ENCODE measurements at places on chromosomes 13 and 19.
A peak's percentile ranks its signal among the peaks of the same experiment; 100 is the strongest.

- DNase-seq = no peak
These were observed 6.2 kb downstream of the SYT5 start for GRCh38 chr19:55173714-55174409.

DNA sequence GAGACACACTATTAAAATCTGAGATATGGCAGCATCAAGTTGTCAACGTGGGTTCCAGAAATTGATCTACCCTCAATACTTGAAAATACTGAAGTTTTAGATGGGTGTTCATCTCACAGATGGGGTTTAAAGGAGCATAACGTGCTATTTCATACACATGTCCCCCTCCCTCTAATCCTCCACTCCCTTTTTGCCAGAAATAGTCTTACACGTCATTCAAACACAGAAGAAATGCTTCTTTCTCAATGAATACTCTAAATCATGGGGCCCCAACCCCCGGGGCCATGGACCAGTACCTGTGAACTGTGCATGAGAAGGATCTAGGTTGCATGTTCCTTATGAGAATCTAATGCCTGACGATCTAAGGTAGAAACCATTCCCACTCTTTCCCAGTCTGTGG, 19.6 kb downstream of the KLF12 start:
- DNase-seq = no peak

- no peak for DNase-seq
These were observed 33.3 kb downstream of the UFM1 start for GRCh38 chr13:38382946-38383345.

- peak; percentile 51 for DNase-seq
These were observed 1.0 kb downstream of the PDX1 start for GRCh38 chr13:27920677-27921420.

DNA sequence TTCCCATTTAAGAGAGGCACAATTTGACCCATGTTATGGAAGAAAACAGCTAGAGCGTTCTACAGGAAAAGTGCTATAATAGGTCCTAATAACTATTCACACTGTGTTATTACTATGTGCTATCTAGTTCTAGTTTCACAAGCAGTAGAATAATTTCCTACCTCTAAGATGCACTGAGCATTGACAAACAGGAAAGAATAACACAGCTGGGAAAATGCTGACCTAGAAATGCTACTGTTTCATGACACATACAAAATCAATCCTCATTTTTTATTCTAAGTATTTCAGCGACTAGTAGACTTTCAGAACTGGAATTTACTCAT, 259.5 kb downstream of the ITGBL1 start:
- DNase-seq = no peak

DNA sequence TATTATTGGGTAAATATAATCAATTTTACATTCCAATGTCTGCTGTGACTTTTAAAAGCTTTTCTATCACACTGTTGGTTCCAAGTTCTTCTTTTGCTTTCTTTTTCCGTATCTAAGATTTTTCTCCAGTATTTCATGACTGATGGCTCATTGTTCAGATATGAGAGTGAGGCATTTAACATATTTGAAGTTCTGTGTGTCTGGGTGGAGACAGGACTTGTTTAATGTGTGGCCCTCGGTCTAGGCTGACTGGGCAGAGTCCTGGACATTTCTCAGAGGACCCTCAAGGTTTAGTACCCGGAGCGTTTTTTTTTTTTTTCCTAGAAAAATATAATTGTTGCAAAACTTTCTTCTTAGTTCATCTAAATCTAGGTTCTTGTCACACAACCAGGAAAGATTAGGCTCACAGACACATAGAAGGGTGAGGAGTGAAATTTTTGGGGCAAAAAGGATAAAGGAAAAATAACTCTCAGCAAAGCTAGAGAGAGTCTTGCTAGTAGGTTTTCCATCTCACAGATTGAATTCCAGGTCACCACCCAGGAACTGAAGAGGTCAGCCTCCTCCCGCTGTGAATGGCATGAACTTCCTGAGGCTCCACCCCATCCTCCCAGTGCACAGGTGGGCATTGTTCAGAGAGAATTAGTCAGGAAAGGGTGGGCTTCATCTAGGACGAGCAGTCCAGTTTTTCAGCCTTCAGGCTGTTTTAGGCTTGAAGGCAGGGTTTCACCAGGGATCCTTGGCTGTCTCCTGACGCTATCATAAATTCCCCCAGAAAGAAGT, 1002.4 kb upstream of the PCDH9 start:
- DNase-seq = no peak

- DNase-seq = no peak
These were observed 19.1 kb downstream of the KLF12 start for GRCh38 chr13:74115133-74115532.

DNA sequence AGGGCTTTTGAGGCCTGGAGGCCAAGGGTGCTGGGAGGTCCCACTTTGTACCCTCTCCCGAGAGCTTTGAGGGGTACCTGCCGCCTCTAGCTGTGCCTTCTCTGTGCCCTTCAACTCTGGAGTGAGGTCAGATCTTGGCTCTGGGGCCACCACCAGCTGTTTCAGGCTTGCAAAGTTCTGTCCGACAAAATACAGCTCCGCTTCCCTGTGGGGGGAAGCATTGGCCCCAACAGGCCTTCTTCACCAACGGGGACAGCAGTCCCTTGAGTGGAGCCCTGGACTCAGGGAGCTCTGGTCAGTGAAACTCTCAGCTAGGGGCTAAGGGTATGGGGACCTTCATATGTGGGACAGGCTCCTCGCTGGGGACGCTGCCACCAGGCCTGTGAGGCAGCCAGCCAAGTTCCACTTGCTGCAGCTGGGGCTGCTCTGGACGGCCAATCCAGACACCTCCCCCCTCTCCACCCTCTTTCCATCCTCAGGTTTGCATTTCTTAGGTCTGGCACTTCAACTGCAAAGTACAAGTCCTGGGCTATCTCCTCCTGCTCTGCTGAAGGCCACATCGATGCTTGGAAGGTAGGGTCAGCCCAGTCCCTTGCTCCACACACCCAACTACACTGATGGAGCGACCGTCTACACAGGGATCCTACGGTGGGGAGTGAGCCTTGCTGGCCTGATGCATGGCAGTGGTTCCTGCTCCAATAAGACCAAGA, 46.8 kb downstream of the C13orf46 start:
- no peak for DNase-seq

- no peak for DNase-seq
These were observed 67.9 kb upstream of the ITM2B start for GRCh38 chr13:48165063-48165462.

DNA sequence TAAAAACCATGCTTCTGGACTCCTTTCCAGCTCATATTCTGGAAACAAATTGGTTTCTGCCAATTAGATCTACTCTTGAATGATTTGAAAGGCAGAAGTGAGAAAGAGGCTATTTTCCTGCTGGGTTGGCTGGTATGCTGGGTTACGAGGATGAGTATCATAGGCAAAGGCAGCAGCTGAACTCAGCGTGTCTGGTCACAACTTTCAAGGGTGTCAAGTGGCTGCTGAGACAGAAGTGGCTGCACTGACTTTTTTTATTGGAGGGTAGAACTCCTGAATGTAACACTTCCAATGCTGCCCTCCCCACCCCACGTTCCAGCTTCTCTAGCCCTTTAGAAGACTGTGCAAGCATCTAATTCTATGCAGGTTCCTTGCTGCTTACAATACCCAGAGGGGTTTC, 8.3 kb upstream of the DZIP1 start:
- DNase-seq = no peak

DNA sequence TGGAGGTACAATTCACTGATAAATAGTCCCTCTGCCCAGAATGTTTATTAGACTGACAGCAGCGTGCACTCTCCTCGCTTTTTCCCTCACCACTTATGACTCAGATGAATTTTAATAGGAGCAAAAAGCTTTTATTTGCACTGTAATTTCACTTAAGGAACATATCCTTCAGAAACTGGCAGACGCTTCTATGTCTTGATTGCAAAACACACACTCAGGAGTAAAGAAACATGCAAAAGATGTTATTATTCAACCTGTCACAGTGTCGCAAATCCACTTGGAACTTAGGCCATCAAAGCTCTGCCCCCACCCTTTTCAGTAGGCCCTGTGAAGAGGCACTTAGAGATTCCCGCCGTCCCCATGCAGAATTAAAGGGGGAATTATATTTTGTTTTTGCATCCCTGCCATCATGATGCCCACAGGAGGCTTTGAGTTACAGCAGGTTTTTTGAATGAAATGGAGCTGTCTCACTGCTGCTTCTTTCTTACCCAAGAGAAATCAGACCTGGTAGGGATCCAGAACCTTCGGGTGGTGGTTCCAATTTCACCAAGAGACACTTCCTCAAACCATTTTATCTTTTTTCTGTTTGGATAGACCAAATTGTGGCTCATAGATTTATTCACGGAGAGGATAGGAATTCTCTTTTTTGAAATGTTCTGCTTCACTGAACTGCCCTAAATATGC, 74.5 kb downstream of the GGACT start:
- peak; percentile 90 for DNase-seq

DNA sequence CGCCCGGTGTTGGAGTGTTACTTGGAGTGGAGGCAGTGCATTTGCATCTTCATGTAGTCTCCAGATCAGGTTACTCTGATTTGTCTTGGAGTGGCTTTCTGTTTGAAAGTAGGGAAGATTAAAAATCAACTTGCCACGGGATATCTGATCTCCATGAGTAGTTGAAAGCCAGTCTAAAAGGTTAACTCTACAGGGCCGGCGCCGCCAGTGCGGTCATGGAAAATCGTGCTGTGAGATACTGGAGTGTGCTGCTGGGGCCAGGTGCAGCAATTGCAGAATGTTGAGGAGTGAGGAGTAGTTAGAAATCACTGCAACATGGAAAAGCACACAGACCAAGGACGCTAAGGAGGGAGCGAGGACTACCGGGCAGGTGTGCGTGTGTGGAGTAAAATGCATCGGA, 175.0 kb downstream of the STK24 start:
- no peak for DNase-seq

DNA sequence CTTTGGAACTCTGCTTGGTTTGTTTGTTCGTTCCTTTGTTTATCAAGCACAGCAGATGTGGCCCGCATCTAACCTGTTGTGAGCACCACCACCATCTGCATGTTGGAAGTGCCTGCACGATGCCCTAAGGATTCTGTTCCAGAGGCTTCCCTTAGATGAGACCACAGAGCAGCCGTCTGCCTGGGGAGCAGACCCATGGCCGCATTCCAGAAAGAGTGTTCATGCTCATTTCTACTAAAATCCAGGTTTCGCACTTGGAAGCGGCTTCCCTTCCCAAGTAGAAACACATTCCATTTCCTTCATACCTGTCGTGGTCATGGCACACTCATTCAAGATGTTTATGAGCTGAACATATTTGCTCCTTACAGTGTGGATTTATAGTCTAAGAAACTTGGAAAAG, 27.2 kb downstream of the COL4A2 start:
- DNase-seq = no peak

DNA sequence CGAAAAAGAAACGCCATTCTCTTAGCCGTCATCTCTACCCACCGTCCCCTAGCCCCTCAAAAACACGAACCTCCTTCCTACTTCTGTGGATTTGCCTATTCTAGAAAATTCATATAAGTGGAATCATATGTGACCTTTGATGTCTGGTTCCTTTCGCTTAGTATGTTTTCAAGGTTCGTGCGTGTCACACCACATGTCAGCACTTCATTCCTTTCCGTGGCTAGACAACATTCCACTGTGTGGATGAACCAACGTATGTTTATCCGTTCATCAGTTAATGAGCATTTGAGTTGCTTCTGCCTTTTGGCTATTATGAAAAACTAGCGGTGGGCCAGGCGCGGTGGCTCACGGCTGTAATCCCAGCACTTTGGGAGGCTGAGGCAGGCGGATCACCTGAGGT, 14.0 kb upstream of the PPP1R12C start:
- no peak for DNase-seq

DNA sequence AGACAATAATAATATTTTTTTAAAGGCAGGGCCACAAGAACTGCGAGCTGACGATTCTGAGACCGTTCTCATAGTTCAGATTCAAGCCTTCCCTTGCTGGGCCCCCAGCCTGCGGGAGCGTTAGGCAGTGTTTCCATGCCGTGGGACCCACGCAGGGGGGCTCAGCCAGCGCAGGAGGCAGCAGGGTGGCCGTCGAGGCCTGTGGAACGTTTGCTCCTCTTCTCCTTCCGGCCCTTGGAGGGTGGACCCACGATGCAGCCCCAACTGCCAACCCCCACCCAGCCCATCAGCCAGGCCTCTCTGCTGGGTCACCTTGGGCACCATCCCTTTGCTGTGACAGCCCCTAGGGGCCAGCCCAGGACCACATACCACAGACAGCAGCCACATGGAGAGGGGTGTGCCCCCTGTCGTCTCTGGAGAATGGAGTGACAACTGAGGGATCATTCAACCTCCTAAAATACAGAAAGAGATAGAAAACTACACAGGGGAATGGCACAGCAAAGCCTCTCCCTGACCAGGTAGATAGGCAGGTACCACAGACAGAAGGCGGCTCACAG, 46.8 kb downstream of the PDCD5 start:
- DNase-seq = no peak

DNA sequence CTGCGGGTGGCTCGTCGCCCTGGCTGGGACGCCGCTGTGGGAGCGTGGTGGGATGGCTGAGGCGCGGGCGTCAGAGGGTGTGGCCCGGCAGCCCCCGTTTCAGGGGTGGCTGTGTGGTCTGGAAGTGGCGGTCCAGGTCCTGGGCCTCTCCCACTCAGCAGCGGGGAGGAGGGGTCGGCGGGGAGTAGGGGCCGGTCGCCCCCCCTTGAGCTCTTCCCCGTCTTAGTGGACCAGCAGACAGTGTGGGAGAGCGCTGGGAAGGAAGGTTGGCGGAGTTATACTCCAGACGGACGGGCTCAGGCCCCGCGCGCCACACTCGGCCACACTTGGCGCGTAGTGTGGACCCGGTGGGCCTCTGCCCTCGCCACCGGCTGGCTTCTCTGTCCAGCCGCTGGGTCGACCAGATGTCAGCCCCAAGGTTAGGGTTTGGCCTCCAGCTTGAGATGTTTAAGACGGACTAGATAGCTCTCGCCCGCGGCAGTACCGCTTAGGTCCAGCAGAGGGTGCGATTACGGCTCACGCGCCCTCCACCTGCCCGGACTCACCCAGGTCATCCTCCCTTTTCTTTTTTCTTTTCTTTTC, 21.7 kb upstream of the ZNF429 start:
- DNase-seq = peak; percentile 22

GRCh38 chr19:13835791-13836723, 40.8 kb downstream of the ZSWIM4 start:
- no peak for DNase-seq

DNA sequence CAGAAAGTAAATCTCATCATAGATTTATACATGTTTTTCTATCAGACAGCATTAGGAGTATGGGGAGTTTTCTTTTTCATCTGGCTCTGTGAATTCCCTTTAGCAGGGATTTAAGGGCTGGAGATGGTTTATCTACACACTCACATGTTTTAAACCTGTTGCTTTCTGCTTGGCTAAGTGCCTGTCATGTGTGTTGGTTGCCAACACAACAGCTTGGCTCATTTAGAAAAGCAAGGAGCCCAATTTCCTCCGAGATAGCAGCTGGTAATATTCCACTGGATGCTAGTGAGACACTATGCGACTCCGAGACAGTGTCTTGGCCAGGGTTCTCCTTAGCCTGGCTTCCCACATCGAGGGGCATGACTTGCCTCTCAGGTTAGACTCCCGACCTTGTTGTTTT, 83.3 kb downstream of the KLF5 start:
- DNase-seq = peak; percentile 76

GRCh38 chr19:31058676-31059340, 290.4 kb downstream of the TSHZ3 start:
- no peak for DNase-seq

GRCh38 chr19:20662421-20663105, 1.2 kb upstream of the ZNF626 start:
- DNase-seq = peak; percentile 55

Measured in NCI-H1092 treated with DMSO at 0.1 percent for 48 hours (cell line).